ENCODE measurements at places on chromosomes 12 and 14. TPM values are rescaled to one million over a fixed set of nuclear protein-coding genes. Genes with fewer than 3 reads are reported as not detected.

GDF11 gene
- total RNA-seq = 1.4 TPM

SLC10A1 gene
- total RNA-seq = not detected

AEBP2 gene
- total RNA-seq = 39.6 TPM

HOXC10 gene
- not detected for total RNA-seq

SIX4 gene
- total RNA-seq = 0.54 TPM

SLC35F4 gene
- not detected for total RNA-seq

ZNF385A gene
- total RNA-seq = 1.8 TPM

PZP gene
- 0.11 TPM for total RNA-seq

KLRC3 gene
- not detected for total RNA-seq

C12orf42 gene
- total RNA-seq = not detected

AQP2 gene
- total RNA-seq = not detected

MYH7 gene
- total RNA-seq = not detected

PLA2G1B gene
- total RNA-seq = not detected

POMT2 gene
- 6.4 TPM for total RNA-seq

CCDC175 gene
- not detected for total RNA-seq

SIRT4 gene
- 2.5 TPM for total RNA-seq

C12orf50 gene
- not detected for total RNA-seq

CACNA1C gene
- total RNA-seq = 0.33 TPM

IL31 gene
- not detected for total RNA-seq

FOXN4 gene
- total RNA-seq = not detected

PMCH gene
- not detected for total RNA-seq

PTGDR gene
- not detected for total RNA-seq

SERPINA9 gene
- total RNA-seq = not detected

MGP gene
- 193 TPM for total RNA-seq

MYL2 gene
- total RNA-seq = 0.33 TPM

CLEC14A gene
- total RNA-seq = 83.6 TPM

KERA gene
- not detected for total RNA-seq

NOVA1 gene
- total RNA-seq = not detected

RNASE4 gene
- 12.8 TPM for total RNA-seq

Measured in dermis lymphatic vessel endothelial cell (primary cell).